ENCODE measurements at places on chromosomes 12 and 14.

DNA sequence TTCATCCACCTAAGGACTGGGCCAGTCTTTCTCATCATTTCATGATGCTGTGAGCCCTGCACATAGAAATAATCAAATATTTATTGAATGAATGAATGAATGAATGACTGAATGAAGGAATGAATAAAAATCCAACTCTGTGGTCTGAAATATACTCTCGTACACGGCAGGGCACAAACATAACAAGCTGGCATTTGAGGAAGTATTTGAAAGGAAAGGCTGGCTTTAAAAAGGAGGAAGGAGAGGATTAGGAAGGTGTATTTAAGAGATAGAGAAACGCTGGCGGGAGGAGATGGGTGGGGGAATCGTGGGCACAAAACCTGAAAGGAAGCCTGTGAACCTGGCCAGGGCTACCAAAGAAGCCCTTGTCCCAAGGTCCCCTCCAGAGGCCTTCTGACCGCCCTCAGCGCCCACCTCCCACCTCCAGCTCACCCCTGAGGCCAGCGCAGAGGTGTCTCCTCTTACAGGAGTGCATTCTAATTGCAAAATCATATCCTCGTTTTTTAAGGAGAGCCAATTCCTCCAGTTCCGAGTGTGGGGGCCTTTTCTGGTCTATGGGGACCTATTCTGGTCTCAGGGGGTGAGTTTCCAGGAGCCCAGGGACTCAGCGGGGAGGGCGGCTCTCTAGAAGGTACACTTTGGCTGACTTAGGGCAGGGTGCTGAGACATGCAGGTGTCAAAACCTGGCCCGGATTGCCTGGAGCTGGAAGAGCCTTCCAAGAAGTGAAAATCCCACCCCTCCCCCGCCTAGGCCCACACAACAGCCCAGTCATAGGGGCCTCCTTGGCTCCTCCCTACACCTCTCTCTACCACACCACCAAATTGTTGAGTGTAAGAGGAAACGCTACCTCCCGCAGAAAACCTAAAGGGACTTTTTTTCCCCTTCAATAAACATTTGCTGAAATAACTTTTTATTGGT is 8.7 kb upstream of the JDP2 start:
- no peak for DNase-seq

- no peak for DNase-seq
These were observed 588 bp upstream of the TWF1 start for GRCh38 chr12:43806737-43807072.

DNA sequence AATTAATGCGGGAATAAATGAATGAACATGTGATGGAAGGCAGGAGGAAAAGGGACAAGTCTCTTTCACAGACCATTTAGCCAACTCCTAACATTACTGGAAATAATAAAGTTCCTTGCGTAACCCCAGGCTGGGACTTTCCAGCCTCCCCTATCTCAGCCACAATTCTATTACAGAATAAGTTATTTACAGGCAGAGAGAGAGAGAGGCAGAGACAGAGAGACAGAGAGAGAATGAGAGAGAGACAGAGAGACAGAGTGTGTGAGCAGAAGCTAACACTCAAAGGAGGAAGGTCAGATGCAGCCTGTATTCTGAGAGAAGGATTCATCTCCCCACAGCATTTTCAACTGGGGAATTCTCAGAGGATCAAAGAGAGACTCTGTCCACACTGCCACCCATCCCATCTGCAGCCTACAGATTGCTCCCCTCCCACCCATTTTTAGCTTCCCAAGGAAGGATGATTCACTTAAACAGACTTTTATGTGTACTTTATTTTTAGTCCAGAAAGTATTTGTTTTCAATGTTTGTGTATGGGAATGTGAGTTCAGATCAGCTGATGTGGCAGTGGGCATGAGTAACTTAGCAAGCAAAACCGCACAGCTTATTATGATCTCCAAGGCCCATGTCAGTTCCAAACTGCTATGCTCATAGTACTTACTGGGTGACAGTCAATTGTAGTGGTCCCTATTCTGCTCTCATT is 165.7 kb downstream of the CAND1 start:
- no peak for DNase-seq

- no peak for DNase-seq
These were observed 125.2 kb upstream of the PARP11 start for GRCh38 chr12:3998397-3998796.

DNA sequence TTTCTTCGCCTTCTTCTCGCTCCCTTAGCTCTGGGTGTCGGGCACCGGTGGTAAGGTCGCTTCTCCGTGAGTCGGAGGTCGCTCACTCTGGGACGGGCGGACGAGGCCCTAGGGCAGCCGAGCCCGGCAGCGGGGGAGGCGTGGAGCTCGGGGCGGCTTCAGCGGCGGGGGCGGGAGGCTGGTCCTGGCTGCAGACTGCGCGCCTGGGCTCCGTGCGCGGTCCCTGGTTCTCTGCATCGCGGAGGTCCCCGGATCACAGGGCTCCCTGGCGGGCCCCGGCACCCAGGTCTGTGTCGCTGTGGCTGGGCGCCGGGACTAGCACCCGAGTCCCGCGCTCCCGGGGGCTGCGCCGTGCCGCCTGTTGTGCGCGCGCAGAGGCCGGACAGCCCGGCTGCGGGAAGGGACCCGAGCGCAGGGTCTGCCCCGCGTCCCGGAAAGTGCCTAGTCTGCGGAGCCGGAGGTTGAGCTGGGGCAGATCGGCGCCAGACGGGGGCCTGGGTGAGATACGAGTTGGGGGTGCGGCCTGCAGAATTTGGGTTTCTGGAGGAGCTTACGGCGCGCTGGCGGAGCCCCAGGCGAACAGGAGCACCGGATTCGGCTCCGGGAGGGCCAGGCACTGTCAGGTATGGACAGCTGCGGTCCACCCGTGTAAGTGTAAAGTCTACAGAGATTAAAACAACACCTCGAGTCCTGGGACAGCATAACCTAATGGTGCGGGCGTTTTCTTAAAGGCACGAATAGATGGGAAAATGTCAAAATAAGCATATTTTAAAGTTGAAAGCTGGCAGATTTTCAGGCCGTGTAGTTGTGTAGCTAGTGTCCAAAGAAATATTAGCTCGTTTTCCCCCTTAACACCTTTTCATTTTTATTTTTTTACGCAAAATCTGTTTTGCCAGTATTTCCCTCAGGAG is 713 bp downstream of the FRMD6 start:
- DNase-seq: no peak

GRCh38 chr14:101814934-101815333 is 53.4 kb downstream of the PPP2R5C start:
- DNase-seq: no peak

DNA sequence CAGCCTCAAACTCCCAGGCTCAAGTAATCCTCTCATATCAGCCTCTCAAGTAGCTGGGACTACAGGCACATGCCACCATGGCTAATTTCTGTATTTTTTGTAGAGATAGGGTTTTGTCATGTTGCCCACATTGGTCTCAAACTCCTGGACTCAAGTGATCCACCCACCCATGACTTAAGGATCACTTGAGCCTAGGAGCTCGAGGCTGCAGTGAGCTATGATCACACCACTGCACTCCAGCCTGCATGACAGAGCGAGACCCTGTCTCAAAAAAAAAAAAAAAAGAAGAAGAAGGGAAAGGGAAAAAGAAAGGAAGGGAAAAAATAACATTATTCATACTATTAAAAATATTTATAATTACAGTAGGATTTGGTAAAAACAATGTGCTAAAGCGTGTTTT is 19.2 kb downstream of the EPS8 start:
- DNase-seq: no peak

- DNase-seq: no peak
These were observed 53.1 kb downstream of the TSPAN9 start for GRCh38 chr12:3130057-3130830.

GRCh38 chr12:120862664-120863063 is 41.5 kb downstream of the SPPL3 start:
- no peak for DNase-seq

- DNase-seq: no peak
These were observed at the start of gene TAMALIN for GRCh38 chr12:52006726-52007157. TSS of gene TAMALIN (plus strand) at chr12:52006946. CDS start at chr12:52007020, 74 bp downstream.

- no peak for DNase-seq
These were observed 1.2 kb upstream of the GIT2 start for GRCh38 chr12:109997393-109997792.

- no peak for DNase-seq
These were observed 23.9 kb upstream of the SMOC1 start for GRCh38 chr14:69855180-69855832.

DNA sequence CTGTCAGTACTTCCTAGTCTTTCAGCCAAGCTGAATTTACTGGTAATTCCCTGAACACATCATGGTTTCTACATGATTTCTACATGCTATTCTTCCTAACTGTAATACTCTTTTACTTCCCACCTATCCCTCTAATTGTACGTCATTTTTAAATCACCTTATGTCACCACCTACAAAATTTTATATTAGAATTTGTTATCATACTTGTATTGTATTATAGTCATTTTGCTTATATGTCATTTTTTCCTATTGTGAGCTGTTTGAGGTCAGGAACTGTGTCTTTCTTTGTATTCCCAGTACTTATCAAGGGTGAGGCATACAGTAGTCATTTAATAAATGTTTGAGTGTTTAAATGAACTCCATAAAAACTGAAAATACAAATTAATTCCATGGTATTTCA is 86.6 kb downstream of the USP15 start:
- DNase-seq: no peak

DNA sequence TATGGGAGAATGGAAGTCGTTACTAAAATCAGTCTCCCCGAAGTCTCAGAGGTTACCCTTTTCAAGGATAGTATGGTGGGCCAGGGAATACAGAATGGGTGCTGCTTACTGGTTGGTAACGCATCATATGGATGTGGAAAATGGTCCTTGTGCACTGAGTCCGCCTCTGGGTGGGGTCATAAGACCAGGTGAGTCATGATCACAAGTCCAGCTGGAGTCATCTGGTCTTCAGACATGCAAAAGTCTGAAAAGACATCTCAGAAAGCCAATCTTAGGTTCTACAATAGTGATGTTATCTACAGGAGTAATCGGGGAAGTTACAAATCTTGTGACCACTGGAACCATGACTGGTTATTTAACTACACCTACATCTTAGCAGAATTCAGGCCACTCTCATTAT is 71.9 kb upstream of the TCL1B start:
- no peak for DNase-seq

DNA sequence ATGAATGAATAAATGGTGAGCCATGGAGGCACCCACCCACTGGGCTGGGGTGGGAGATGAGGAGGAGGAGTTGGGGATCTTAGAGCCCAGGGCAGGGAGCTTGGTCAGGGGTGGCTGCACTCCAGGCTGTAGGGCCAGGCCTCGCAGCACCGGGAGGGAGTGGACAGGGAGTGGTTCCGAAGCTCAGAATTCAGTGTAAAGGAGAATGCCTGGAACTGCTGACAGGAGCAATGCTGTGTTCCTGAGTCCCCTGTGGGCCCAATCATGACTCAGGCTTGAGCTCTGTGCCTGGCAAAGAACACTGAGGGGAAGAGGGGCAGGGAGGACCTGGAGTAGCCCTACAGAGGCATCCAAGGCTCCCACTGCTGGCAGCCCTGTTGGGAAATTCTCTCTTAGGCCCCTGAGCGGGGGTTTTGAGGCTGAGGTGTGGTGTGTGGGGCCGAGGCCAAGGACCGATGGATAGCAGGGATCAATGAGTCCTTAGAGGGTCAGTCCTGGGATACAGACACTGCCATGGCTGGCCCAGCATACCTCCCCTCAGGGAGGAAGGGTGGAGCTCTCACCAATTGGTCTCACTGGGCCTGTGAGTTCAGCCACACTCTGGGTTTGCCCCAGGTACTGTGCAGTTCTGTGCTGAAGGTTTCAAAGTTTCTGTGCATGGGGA is 9.5 kb upstream of the RABGGTA start:
- DNase-seq: no peak

DNA sequence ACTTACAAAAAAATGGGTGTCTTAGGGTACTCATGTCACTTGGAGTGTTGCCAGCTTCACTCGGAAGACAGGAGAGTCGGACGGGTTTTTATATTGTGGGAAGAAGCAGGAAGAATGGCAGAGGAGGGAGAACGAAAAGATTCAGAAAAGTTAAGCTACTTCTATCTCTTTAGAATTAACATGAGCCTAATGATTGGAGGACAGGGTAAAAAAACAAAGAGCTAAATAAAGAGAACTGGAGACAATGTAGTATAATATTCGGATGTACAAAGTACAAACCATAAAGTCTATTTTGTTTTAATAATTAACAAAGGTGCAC is 43.9 kb downstream of the EFCAB11 start:
- no peak for DNase-seq

DNA sequence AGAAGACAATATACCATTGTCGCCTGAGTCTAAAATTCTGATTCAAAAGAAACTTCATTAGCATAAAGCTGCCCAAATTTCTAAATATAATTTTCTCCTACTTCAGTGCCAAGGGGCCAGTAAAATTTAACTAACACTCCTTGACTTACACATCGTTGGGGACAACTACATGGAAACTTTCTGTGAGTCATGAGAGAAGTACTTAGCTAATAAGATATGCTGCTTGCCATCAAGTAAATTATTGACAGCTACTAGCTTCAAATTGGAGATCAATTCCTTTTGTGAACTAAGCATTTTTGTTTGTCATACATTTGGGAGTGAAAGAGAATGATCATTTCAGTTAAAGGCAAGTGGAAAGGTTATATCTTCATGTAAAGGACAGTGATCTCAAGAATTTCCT is 373.3 kb downstream of the MDGA2 start:
- DNase-seq: no peak

GRCh38 chr14:55103005-55103640 is 25.9 kb upstream of the LGALS3 start:
- no peak for DNase-seq

DNA sequence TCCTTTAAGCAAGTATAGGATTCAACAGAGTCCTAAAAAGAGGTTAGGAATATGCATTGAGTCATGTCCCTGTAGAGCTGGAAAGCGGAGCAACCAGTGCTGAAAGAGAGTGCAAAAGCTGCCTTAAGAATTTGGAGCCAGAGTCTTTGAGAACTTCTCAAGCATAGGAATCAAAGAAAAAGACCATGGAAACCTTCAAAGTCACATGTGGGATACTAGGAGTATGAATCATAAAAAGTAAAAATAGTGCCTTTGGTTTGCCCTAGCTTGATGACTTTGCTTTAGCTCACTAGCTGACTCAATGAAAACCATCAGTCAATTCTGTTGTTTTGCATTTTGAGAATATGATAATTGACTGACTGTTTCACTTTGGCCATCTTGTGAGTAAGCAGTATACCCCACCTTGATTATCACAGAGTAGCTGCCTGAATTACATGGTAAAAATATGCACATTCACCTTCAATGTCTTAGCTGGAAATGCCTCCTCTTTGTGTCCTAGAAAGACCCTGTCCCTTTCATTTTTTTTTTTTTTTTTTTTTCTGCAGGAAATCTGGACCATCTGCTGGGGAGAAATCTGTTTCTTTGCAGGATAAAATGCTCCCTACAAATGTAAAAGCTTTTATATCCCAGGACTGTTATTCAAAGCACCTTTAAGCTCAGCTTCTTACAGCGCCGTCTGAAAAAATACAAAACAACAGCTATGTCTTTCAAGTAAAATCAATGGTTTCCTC is 248.6 kb upstream of the KRR1 start:
- no peak for DNase-seq
